ENCODE measurements at places on chromosomes 11 and 22. TPM values are rescaled to one million over a fixed set of nuclear protein-coding genes. Genes with fewer than 3 reads are reported as not detected.

- DNase-seq, result no peak
These were observed 17.2 kb downstream of the CD6 start for GRCh38 chr11:60988658-60989057.

DNA sequence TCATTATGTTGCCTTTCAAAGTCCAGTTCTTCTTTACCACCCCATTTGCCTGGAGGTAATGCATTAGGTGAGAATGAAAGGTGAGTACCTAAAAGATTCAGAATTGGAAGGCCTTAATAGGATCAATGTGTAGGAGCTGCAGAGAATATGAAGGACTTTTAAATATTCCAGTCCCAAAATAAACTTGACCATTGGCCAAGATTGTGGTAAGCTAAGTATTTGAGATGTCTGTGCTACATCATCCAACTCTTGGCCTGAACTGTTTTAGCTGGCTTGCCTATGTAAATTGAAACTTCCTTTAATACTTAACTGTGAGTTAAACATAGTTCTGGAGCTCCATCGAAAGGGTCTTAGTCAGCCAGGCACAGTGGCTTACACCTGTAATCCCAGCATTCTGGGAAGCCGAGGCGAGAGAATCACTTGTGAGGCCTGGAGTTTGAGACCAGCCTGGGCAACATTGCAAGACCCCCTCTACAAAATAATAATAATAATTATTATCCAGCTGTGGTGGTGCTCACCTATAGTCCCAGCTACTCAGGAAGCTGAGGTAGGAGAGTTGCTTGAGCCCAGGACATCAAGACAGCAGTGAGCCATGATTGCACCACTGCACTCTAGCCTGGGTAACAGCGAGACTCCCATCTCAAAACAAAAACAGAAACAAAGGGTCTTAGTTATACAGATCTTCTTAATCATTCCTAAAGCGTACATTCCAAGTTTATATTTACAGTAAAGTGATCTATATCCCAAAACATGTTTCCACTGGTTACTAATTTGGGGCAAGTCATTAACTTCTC is 29.8 kb downstream of the MTMR3 start:
- DNase-seq, result peak; percentile 88

Gene OR8A1
- total RNA-seq, result not detected

Gene CYTH4
- 0.25 TPM for total RNA-seq

Gene KCNJ5
- total RNA-seq, result not detected

All from M059J (cell line).